ENCODE measurements at places on chromosomes 7 and 10.

DNA sequence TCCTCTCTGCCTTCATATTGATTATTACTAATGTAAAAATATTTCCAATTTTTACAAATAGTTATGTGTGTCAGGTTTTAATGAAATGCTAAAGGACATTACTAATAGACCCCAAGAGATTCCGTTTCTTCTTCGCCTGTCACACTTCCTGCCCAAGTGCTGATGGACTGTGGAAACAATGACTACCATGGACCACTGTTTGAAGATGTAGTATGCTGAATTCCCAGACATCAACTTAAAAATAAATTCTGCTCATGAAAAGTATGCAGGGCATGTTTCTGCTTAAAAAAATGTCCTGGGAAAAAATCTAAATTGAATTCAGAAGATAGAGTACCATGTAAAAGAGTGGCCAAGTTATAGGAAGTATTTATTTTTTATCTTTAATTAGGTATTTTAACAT lies 52.1 kb downstream of the ST7 start:
- DNase-seq: no peak

DNA sequence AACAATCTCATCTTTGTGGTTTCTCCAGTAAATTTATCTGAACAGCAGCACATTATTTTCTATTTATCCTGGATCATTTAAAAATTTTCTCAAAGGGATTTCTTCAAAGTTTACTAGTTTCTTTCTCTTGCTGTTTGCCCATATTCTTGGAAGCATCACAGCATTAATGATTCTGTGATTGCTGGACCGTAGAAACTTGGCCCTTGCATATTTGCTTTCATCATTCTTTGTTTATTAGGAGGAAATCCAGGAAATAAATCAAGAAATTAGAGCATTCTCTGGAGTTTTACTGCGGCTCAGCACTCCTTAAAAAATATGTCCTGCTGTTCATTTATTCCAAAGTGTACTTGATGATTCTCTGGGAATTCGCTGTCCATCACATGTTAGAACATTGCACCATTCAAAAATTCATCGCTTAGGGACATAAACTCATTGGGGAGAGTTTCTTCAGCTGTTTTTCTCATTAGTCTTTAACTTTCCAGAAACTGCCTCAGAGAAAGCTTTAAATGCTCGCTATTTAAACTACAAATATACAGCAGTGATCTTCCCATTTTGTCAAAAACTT lies 264.0 kb upstream of the CDC14C start:
- no peak for DNase-seq

DNA sequence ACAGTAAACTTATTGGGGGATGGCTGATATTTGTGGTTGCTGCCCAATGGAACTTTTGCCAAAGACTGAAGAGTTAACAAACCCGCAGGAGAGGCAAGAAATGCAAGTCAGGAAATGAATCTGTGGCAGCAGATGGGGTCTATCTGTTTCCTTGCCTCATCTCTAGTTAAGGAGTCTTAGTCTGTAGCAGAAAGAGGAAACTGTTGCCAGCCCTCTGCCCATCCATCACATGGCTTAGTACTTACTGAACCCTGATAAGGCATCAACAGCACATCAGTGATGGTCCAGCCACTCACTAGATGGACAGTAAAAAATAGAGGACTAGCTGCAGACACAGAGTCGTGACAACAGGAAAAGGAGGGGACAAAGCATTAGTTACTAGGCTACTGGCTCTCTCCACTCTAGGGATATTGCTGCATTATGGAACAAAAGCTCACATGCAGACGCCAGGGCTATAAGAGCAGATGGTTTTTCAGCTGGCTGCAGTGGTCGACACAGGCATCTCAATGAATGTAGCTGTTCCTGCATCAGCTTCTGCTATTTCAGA lies 614.7 kb downstream of the PARD3 start:
- DNase-seq: no peak

GRCh38 chr7:132368246-132368900 lies 207.9 kb downstream of the PLXNA4 start:
- no peak for DNase-seq

- DNase-seq: no peak
These were observed 47.3 kb downstream of the CDCA7L start for GRCh38 chr7:21898265-21898930.

DNA sequence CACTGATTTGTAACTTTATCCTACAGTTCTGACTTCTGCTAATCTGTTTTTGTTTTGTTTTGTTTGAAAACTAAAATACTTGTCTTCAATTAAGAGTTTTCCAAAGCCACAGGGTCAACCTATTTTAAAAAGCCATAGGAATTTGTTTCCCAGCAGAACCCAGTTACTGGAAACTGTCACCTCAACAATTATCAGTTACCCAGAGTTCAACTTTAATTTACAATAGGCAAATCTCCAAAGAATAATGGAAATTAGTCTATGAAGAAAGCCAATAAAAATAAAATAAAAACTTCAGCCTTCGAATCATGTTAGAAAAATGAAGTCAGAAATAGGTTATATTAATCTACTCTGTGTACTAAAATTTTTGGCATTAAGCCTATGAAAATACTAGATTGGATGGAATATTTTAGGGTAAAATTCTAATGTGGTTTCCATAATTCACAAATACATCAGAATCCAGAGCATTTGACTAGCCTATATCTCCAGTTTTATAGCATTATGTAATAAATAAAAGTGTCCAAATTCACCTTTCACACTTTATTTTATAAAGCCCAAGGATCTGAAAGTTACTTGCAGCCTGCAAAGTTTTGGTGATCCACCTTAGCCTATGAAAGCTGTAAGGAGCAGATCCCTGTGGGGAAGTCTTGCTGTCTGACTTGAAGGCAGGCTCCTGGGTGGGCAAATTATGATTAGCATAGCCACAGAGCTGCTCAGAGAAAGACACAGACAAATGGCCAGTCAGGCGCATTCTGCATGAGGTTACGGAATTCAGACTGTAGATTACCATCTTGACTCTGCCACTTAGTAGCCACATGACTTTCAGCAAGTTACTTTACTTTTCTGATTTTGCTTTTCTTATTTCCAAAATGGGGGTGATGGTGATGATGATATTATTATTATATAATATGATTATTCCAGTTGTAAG lies 250.0 kb upstream of the HGF start:
- no peak for DNase-seq

- no peak for DNase-seq
These were observed 2.2 kb downstream of the BTRC start for GRCh38 chr10:101356132-101356531.

GRCh38 chr7:930975-931758 lies 23.3 kb downstream of the ADAP1 start:
- DNase-seq: no peak

GRCh38 chr10:43647576-43647975 lies 1.1 kb downstream of the ZNF32 start:
- no peak for DNase-seq

- DNase-seq: no peak
These were observed 102.7 kb upstream of the BMPER start for GRCh38 chr7:33802600-33802999.

DNA sequence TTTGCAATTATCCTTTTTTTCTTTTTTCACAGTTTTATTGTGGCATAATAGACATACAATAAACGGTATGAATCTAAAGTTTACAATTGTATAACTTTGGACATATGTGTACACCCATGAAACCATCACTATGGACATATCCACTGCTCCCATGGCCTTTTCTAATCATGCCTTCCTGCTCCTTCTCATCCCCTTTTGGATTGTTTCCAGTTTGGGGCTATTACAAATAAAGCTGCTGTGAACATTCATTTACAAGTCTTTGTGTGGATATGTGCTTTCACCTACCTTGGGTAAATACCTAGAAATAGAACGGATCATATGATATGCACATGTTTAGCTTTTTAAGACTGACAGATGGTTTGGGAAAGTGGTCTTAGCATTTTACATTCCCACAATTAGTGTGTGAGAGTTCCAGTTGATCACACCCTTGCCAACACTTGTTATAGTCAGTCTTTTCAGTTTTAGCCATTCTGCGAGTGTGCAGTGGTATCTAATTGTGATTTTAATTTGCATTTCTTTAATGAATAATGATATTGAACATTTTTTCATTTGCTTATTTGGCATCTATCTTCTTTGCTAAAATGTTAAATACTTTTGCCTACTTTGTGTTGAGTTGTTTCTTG lies 120.9 kb upstream of the KAT6B start:
- DNase-seq: no peak

DNA sequence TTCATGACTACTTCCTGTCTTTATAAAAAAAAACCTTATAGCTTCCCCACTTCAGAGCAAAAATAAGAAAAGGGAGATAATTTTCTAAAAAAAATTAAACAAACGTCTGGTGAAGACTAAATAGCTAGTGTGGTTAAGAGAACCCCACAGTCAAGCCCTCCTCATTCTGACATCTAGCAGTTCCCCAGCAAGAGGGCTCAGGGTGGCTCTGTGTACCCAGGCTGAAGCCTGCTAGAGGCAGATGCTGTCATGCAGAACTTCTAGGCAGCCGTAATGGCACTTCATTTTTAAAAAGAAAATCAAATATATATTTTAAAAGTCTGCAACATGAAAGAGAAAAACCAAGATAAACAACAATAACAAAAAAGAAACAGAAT lies 223.1 kb upstream of the KLF14 start:
- no peak for DNase-seq
